ENCODE measurements at places on chromosomes 6 and 20.

DNA sequence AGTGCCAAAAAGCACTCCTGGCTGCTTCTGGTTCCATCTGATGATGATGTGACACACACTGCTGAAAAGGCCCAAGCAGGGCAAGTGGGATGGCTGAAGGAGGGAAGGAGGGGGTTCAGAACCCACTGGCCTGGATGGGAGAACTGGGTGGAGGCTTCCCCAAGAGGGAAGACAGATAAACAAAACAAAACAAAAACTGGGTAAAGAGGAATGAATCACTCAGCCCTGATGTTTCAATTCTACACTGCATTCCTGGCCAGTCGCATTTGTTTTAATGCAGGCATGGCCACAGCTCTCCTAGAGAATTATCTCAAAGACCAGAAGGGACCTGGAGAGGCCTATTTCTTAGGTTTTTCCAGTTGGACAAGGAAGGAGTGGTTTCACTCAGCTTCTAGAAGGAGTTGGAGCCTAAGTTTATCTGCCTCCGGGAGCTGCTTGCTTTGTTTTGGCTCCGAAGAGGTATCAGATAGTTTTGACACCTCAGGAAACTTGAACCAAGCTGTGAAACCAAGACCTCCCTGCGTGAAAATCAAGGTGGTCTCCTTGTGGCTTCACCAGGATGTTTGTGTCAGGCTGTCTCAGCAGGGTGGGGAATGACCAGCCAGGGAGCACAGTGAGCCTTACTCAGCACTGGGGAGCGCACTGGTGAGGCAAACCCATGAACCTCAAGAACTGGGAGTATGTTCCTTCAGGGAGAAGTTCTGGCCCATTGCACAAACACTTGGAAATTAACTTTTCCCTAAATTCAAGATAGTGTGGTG lies 16.1 kb downstream of the TTPAL start:
- DNase-seq = no peak

- DNase-seq = no peak
Observed at GRCh38 chr6:107550241-107550840, 60.4 kb downstream of the SOBP start.

GRCh38 chr20:64261138-64261537 lies 5.6 kb downstream of the PCMTD2 start:
- no peak for DNase-seq

GRCh38 chr6:56677559-56677958 lies 34.9 kb upstream of the DST start:
- no peak for DNase-seq

- DNase-seq = no peak
Observed at GRCh38 chr20:58877976-58878360, 25.5 kb downstream of the GNAS start.

- DNase-seq = no peak
Observed at GRCh38 chr20:38883081-38883980, 42.9 kb upstream of the FAM83D start.

- DNase-seq = peak; percentile 39
Observed at GRCh38 chr6:42274898-42275297, 57.2 kb upstream of the MRPS10 start.

- DNase-seq = peak; percentile 38
Observed at GRCh38 chr6:14930366-14930989, 315.4 kb upstream of the JARID2 start.

GRCh38 chr20:18886756-18887155 lies 73.2 kb downstream of the SCP2D1 start:
- DNase-seq = no peak

GRCh38 chr6:79617518-79617941 lies 13.6 kb upstream of the SH3BGRL2 start:
- no peak for DNase-seq

DNA sequence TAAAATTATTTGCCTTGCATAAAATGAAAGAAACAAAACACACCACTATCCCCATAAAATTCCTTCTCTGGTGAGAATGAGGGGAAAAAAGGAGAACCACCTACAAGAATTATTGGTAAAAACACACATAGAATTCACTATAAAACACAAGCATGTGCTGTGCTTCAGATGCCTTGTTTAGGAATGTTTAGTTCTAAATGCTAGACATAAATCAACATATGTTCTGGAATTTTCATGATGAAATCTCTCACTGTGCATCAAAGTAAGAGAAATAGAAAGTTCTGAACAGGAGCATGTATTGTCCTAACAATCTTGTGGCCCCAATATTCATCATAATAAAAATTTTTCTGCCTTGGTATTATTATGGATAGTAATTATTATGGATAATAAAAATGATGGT lies 111.0 kb downstream of the PLCB4 start:
- DNase-seq = no peak

GRCh38 chr6:72559067-72559466 lies 62.8 kb upstream of the KCNQ5 start:
- DNase-seq = no peak

DNA sequence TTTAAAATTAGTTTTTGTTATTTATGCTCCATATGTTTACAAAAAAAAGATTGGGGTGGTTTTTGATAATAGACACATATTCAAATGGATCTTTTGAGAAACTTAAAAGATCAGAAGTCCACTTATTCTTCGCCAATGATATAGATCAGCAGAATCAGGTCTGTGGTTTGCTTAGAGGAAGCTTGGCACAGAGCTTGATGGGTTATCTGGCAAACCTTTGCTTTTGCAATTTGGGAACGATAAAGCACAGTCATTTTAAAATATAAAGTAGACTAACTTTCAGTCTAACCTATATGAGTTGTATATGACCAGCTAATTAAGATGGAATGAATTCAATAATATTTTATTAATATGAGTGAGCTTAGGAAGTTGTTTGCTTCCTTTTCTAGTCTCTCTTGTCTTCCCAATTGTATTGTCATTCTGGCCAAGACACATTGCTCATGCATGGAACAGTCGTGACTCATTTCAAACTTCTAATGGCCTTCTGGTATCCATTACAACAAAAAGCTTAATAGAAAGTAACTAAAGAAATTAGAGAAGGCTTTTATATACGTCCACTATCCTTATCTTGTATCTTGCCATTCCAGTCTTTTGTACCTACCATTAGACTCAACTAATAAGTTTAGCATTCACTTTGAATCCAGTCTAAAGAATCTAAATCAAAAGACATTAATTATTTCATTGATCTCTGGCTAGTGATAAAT lies 118.7 kb downstream of the TBX18 start:
- DNase-seq = no peak

GRCh38 chr6:165755583-165755982 lies 92.5 kb upstream of the PDE10A start:
- DNase-seq = no peak

DNA sequence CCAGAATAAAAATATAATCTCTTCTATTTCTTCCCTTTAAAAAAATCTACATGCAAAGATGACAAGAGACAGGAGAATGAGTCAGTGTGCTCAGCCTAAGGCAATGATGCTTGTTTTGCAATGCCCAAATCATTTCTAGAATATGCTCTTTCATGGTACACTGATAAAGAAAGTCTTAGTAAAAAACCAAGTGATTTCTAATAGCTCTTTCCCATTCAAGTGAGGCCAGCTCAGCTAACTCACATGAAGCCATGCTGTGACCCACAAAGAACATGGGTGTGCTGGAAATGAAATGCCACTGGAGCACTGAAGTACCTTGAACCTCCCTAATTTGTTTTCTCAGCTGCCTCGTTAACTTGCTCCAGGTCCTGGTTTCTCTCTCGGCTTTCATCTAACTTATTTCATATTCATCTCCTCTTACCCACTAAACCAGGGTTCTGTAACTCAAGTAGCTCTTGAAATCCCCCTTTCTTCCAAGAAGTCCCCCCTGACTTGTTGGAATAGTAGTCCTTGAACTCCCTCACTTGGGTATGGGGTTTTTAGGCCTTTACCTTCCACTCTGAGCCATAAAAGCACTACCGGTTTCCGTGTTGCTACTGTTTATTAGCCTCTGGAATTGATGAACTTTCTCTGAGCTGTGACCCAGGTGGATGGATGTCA lies 92.7 kb downstream of the IRF4 start:
- peak; percentile 71 for DNase-seq

DNA sequence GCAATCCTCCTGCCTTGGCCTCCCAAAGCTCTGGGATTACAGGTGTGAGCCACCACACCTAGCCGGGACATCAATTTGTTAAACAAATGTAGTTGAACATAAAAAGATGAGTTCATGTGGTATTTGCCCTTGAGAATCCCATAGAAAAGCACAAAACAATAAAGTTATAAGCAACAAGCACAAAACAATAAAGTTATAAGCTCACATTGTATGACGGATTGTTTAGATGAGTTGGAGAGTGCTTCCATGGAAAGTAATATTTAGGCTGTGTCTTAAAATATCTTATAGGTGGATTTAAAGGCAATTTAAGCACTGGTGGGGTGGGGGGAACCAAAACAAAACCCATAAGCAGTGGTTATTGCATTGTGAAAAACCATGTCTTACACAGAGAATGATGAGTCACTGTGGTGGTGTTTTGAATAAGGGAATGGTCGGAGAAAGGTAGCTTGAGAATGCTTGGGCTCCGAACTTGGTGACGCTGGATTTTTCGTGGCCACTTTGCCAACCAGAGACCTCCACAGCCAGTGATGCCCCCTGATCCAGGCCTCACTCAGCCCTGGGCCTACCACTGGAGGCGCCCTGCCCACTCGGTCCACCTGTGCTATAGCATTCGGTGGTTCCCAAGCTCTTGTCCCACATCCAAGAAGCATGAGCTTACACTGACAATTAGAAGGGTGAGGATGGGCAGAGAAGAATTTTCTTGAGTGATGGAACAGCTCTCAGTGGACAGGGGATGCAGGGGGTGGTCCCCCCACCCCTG lies 256.0 kb downstream of the CDKAL1 start:
- no peak for DNase-seq

DNA sequence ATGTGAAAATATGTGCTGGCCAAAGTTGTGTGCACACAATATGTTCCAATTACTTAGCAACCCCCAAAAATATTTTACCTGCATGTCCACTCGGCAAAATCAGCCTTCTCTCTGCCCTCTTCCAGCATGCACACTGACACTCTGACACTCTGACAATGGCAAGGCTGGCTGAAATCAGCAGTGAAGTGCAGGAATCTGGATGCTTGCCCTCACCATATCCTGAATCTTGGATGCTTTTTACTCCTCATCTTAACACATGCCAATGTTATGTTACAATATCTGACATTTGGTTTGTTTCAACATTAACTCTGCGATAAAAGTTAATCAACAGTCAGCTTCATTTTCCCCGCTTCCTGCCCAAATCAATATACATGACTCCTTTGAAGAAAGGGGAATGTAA lies 203.2 kb downstream of the COL9A1 start:
- DNase-seq = no peak

GRCh38 chr6:44642349-44642748 lies 254.8 kb downstream of the CDC5L start:
- DNase-seq = no peak

GRCh38 chr6:16727996-16728395 lies 33.3 kb downstream of the ATXN1 start:
- no peak for DNase-seq

DNA sequence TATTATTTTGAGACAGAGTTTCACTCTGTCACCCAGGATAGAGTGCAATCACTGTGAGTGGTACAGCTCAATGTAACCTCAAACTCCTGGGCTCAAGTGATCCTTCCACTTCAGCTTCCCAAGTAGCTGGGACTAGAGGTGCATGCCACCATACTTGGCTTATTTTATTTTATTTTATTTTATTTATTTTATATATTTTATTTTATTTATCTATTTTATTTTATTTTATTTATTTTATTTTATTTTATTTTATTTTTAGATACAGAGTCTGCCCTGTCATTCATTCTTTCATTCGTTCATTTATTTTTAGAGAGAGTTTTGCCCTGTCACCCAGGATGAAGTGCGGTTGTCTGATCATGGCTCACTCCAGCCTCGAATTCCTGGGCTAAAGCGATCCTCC lies 35.5 kb downstream of the ATG5 start:
- DNase-seq = no peak

DNA sequence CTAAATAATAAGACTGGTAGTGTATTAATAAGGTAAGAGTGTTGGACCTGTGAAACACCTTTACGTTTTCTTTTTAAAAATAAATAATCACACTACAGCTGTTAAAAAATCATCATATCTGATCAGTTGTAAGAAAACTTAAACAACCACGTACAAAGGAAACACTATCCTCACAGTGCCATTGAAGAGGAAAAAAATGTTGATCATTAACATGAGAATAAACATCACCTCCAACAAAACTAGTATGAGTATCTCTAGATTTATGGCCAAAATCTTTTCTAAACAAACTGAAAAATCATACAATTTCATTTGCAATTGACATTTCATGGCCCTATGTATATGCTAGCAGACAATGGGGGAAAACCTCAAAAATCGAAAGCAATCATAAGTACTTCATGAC lies 590 bp downstream of the EYS start:
- DNase-seq = no peak

DNA sequence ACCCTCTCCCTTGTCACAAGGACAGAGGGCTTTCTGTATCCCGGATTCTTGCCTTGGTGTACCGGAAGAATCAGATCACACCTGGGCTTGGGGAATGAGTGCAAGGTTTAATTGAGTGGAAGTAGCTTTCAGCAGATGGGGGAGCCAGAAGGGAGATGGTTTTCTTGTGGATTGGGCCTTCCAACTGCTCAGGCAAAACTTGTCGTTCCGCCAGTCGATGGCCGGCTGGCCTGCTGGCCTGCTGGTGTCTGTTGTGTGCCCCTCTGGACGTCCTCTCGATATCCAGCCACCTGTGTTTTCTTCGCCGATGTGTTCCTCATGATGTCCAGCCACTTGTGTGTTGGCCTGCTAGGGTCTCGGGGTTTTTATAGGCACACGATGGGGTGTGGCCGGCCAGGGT lies 168.1 kb downstream of the CDKAL1 start:
- no peak for DNase-seq

- no peak for DNase-seq
Observed at GRCh38 chr6:136523196-136523595, 27.0 kb downstream of the MAP7 start.

DNA sequence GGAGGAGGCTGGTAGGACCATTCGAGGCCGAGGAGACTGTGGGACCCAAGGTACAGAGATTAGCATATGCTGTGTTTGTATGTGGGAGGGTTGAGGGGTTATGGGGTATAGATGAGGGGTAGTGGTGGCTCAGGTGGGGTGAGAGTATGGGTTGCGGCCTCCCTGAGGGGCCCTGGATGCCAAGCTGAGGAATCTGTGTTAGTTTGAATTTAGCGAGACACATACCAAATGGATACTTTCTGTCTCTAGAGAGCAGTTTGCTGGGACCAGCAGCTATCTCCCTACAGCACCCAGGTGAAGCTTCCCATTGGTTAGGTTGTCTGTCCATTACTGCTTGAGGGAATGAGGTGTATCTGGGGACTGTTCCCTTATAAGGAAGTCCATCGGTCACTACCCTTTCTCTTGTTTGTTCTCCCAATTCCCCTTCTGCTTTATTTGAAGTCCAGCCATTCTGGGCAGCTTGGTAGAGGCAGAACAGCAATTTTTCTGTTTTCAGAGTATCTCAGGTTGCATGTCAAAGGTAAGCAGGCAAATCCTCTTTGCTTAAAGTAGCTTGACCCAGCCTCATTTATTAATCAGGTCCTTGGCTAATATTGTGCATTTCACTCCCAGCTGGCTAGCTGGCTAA lies 15.2 kb downstream of the CHMP4B start:
- no peak for DNase-seq

Measured in activated effector memory CD4-positive, alpha-beta T cell treated with anti-CD3 and anti-CD28 coated beads, Interleukin-2, amount 50 U/mL, for 16 hours (primary cell).